ENCODE measurements at places on chromosomes 4 and X.
A peak's percentile ranks its signal among the peaks of the same experiment; 100 is the strongest.

GRCh38 chr4:69058410-69059059 lies 37.7 kb upstream of the UGT2B7 start:
- no peak for DNase-seq

GRCh38 chr4:108850219-108850649 lies 87.4 kb upstream of the ETNPPL start:
- DNase-seq, result peak; percentile 59

- DNase-seq, result no peak
Measured at GRCh38 chr4:17093481-17093880, 195.0 kb upstream of the LDB2 start.

GRCh38 chr4:179768996-179769395 lies 2326.8 kb upstream of the AGA start:
- no peak for DNase-seq
